ENCODE measurements at places on chromosomes 7 and 10.

DNA sequence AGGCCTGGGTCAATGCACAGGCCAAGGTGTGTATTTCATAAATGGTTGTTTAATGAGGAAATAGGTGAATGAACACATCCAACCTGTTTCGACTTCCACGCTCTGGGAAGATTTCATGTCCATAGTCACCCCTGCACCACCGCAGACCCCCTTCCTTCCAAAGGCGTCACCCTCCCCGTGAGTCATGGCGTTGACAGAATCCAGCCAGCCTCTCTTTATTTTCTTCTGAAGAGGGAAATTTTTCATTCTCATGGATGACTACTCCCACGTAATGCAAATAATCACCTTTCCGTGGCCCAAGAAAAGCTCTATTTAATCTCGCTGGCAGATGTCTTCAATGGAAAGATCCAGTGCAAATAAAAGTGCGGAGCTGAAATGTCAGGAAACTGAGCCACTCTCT is 75.3 kb upstream of the FOXK1 start:
- peak; percentile 37 for DNase-seq

GRCh38 chr10:62473241-62473640 is 99.1 kb downstream of the ZNF365 start:
- DNase-seq, result no peak

DNA sequence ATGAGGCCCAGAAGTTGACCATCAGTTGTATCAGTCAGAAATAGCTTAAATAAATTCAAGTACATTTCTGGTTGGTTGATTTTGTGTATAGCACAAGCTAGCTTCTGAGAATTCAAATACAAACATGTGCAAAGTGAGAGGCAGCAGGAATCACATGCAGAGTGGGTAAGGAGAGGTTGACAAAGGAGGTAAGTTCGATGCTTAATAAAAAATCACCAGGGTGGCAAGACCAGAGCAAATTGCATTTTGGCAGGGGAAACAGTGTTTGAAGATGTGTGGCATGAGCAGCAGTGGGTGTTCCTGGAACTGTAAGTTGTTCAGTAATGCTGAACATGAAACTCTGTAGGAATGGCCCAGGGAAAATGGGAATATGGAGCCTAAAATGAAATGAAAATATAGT is 52.6 kb downstream of the GNAI1 start:
- DNase-seq, result no peak

DNA sequence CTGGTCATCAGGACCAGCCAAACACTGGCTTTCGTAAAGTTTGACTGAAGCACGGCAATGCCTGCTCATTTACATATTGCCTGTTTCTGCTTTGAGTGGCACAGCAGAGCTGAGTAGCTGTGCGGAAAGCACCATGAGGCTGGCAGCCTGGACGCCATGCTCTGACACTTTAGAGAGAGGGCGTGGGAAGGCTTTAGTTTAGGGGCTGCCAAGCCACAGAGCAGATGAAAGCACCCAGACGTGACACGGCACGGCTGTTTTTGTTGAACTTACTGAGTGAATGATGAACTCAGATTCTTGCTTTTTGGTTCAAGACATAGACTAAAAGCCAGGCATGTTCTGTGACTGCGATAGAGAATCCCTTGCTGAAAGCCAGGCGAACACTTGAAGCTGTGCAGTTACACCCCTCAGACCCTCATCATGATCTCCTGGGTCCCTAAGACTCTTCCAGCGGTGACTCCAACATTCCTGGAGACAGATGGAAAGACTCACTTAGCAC is 182.1 kb downstream of the ZMYND11 start:
- DNase-seq, result no peak

GRCh38 chr10:13414855-13415254 is 66.8 kb upstream of the SEPHS1 start:
- DNase-seq, result no peak
